ENCODE measurements at places on chromosomes 1 and 21.
A peak's percentile ranks its signal among the peaks of the same experiment; 100 is the strongest.

GRCh38 chr1:67889953-67890567 lies 56.8 kb upstream of the GNG12 start:
- DNase-seq: no peak

GRCh38 chr1:154736841-154737240 lies 128.9 kb upstream of the ADAR start:
- DNase-seq: no peak

GRCh38 chr1:29808141-29808995 lies 572.0 kb downstream of the PTPRU start:
- DNase-seq: no peak

- DNase-seq: no peak
Measured at GRCh38 chr1:211501711-211502400, 9.9 kb upstream of the RD3 start.

- DNase-seq: peak; percentile 21
Measured at GRCh38 chr1:115980998-115981993, 5.0 kb downstream of the SLC22A15 start.

GRCh38 chr1:246435421-246436041 lies 71.5 kb downstream of the SMYD3 start:
- no peak for DNase-seq

- no peak for DNase-seq
Measured at GRCh38 chr1:213596729-213597128, 391.0 kb upstream of the PROX1 start.

DNA sequence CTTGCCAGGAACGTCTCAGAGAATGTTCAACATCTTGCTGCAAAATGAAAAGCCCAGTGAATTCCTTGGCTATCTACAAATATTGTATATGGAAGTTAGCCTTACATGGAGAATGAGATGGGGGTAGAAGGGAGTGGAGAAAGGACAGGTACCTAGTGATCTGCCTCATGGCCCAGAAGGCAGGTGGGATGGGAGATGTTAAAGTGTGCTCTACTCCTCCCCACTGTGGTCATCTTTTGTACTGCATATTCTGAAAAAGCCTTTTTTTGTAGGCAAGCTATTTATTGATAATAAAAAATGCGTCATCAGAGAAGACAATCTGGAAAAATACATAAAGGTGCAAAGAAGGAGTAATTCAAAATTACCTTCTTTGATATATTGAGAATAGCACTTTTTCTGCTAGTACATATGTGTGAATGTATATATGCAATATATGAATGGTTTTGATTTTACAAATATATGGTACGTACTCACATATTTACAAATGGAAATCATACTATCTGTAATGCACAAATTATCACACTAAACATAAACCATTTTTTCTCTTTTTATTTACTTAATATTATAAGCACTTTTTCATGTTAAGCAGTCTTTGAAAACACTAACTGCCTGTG lies 19.1 kb upstream of the SLC5A9 start:
- no peak for DNase-seq

GRCh38 chr1:25610822-25611630 lies 5.6 kb upstream of the MAN1C1 start:
- peak; percentile 10 for DNase-seq
